ENCODE measurements at places on chromosomes 4 and X. TPM values are rescaled to one million over a fixed set of nuclear protein-coding genes. Genes with fewer than 3 reads are reported as not detected.

Gene GPR82
- total RNA-seq: not detected

Gene VCX3A
- total RNA-seq: 0.26 TPM

- no peak for DNase-seq
These were observed 327.1 kb upstream of the GIMD1 start for GRCh38 chr4:106695501-106696262.

DNA sequence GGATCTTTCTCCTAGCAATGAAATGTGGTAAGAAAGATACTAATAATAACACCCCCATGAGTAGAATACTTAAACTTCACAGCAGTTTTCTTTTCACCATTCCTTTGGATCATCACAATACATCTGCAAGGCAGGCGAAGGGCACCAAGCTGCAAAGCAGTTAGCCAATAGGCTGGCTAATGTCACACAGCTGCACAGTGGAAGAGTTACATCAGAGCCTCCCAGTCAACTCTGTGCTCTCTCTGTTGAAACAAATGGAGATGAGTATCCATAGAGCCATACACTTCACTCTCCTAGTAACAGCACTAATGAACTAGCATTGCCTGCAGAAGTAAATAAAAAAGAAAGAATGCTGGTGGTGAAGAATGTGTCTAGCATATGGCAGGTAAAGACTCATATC is 139.0 kb downstream of the ATG4A start:
- no peak for DNase-seq

DNA sequence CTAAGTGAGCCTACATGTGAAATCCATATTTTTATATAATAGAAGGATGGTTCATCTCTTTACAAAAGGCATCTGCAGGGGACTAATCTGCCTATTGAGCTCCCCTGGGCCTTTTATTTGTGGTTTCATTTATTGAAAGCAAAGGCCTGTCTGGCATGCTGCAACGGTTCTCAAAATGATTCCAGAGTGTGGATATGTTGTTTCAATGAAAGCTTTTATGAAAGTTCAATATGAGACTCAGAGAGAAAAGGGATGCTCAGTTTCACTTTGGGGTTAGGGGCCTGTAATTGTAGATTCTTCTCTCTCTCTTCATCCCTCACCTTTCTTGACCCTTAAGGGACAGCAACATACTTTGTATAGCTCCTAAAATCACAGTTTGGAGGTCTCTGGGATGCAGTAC is 204.2 kb upstream of the CASK start:
- DNase-seq: no peak

DNA sequence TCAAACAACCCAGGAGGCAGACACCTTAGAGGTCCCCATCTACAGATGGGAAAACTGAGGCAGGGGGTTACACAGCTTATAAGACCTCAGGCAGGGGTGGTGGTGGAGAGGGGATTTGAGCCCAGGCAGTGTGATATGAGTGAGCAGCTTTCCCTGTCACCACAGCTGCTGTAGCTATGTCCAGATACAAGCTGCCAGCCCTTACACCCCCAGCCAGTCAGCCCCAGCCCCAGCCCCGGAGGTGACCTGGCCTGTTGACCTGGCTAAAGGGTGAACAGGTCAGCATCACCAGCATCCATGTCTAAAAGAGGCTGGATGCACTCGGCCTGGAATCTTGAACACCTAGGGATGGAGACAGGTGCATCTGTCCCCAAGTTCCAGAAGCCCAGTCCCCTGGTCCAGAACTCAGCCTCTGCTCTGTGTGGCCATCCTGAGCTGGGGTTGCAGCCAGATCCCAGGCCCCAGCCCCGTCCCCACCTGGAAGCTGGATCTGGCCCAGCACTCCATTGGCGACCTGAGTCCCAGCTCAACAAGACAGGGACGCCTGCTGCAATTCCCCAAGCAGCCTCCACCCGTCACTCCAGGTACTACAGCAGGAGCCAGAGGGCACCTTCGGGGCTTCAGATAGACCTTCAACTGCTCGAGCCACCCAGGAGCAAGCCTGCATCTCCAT is 89.5 kb downstream of the JAKMIP1 start:
- no peak for DNase-seq

DNA sequence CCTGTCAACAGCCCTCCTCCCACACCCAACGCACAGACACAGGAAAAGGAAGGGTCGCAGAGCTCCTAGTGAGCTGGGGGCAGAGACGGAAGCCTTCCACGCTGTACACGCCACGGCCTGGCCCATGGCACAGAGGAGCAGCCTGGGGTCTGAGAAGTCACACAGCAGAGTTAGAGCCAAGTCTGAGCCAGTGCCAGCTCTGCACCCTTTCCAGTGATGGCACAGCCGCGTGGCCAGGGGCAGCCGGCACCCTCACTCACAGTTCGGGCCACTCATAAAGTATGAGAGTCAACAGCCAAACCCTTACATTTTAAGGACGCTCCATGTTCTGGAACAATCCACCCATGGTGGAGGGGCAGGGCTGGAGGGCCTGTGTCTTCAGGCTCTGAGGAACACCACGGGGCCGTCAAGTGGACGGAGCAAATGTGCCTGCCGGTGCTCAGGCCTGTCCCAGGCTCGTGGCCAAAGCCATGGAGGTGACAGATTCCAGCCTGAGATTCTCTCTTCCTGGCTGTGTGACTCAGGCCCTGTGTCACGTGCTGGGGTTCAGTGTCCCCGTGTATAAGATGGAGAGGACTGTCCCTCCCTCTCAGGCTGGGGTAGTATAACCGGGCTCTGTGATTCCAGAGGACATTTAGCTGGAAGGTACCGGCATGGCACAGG is 91.2 kb downstream of the ABLIM2 start:
- DNase-seq: no peak

GRCh38 chrX:154458116-154458953 is at the start of gene PLXNA3:
PLXNA3 (plus strand) TSS chrX:154458281; CDS start chrX:154460184, 1,903 bp downstream.
- DNase-seq: peak; percentile 94

DNA sequence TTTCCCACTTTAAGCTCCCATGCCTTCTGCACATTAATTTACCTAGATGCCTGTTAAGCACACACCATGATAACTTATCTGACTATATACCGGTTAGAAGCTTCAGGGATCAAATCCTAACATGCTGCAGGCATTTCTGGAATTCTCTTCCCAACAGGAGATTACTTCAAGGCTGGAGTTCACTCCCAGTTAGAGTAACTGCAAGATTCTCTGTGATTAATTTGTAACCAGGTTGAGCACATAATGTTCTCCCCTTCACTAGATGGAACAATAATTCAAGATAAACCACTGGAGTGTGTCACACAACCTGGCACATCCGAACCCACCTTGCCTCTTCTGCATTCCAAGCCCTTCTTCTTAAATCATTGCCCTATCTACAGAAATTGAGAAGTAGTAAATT is 11.8 kb upstream of the UGT2A3 start:
- DNase-seq: no peak

DNA sequence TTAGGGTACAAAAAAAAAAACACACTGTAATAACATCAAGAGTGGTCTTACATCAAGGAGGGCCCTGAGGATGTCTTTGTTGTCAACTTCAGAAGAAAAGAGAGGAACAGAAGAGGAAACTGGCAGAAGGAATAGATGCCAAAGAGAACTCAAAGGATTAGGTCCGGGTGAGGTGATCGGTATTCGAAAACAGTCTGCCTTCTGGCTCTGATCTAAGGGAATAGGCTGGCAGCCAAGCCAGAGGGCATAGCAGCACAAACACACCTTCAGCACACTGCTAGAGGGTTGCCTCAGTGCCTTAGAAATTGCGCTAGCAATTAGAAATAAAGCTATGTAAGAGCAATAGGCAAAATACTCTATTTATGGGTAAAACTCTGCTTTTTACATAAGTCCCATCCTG is 91.4 kb upstream of the TTC29 start:
- no peak for DNase-seq

- peak; percentile 28 for DNase-seq
These were observed 18.0 kb upstream of the CYP2U1 start for GRCh38 chr4:107913283-107913899.

GRCh38 chr4:185764876-185765275 is 47.1 kb downstream of the SORBS2 start:
- DNase-seq: no peak

Gene TMEM33
- total RNA-seq: 61.7 TPM

- DNase-seq: no peak
These were observed 57.5 kb downstream of the SRPX start for GRCh38 chrX:38163193-38163592.

- no peak for DNase-seq
These were observed 33.4 kb downstream of the SEPTIN11 start for GRCh38 chr4:76982638-76983584.

- no peak for DNase-seq
These were observed 30.1 kb downstream of the PDHA2 start for GRCh38 chr4:95869961-95870500.

DNA sequence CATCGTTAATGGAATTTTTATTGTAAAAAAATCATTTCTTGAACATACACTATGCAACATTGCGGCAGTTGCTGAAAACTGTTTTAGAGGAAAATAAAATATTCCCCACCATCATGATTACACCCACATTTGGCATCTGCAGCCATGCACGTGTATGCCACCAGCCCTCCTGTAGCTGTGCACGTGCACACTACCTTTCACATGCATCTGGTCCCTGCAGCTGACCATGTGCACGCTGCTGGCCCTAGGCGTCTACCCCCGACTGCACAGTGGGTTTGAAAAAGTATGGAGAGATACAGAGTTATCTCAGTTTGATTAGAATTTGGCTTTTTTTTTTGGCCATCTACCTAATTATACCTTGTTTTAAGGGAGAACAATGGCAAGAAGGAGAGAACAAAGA is 569.8 kb upstream of the IGFBP7 start:
- no peak for DNase-seq

GRCh38 chr4:66633477-66633876 is 911.8 kb downstream of the CENPC start:
- DNase-seq: no peak

DNA sequence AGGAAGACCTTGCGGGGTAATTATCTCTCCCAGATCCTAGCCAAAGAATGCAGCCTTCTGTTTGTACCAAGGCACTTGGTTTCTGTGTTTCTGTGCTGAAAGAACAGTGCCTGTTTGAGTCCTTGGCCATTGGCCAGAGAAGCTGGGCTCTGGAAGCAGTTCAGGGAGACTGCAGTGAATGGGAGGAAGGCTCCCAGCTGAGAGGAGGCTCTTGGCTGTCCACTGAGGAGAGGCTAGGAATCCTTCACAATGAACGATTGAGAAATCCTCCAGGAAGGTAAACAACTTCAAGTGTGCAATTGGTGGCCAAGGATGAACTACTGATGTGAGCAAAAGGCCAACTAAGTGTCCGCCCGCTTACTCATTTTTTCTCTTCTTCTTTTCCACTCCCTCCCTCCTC is 61.3 kb downstream of the HS3ST1 start:
- peak; percentile 47 for DNase-seq

DNA sequence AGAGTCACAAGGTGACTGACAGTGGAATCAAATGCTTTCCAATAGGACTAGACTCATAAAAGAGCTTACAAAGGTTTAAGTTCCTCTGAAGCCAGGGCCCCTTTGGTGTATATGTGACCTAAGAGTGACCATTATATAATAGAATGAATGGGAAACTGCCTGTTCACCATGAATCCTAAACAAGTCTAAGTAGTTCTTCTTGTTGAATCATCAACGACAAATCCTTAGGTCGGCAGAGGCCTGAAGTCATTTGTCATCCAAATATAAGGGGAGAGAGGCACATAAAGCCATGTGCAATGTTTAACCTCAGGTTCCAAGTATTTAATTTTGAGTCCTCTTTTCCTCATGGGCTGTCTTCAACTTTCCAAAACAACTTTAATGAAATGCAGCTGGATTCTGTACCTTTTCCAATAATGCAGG is 122.4 kb downstream of the RASL11B start:
- no peak for DNase-seq

Gene SATL1
- 0.11 TPM for total RNA-seq

DNA sequence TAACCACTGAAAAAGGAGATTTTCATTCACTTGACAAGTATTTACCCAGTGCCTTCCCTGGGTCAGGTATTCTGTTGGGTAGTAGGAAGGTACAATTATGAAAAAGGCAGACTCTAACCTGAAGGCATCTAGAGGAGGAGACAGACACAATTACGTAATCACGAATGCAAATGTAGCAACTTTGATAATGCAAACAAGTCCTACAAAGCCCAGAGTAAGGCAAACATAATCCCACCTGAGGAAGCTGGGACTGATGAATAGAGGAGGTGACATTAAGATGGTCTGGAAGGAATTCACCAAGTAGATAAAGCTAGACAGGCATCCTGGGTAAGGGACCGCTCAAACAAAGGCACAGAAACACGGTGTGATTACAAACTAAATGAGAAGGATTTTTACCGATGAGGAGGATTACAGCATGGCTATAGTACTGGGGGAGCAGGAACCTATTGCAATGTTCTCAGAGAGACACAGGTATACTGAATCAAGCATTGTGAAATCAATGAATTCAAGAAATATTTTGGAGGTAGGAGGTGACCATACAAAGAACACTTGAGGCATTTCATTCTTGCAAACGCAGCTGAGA is 37.1 kb downstream of the TMEM150C start:
- DNase-seq: peak; percentile 50

GRCh38 chrX:68823413-68824151 is 5.2 kb upstream of the EFNB1 start:
- no peak for DNase-seq

Gene SAGE1
- 0.03 TPM for total RNA-seq

GRCh38 chrX:45850775-45851433 is 650.2 kb upstream of the DIPK2B start:
- peak; percentile 44 for DNase-seq

DNA sequence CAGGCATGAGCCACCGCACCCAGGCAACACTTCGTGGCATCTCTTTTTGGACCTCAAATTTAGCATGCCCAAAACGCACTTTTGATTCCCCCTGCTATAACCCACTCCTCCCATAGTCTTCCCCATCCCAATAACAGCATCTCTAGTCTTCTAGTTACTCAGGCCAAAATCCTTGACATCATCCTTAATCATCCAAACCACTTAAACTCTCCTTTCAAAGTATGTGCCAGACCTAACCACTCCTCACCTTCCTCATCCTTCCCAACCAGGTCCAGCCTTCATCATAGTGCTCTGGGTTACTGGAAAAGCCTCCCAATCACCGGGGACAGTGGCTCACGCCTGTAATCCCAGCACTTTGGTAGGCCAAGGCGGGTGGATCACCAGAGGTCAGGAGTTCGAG is 41.9 kb downstream of the AFAP1 start:
- DNase-seq: no peak

Gene EDA2R
- 0.80 TPM for total RNA-seq

DNA sequence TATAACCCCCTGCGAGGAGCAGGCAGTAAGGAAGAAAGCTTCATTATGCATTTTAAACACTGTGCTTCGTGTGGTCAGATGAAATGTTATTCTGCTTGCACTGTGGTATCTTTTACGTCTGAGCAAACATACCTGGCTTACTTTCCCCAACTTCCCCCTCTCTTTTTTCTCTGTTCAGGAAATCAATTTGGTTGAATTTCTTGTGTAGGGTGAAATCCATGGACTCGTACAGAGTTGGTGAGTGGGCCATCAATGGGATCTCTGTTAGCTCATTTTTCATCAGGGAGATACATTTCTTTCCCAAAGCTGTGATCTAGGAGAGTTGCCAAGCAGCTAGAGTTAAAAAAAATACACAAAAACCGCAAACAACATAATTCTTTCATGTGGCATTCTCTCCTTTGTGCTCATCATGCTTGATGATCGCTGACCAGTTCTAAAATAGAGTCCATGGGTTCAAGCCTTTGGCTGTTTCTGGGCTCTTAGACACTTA is 98.5 kb downstream of the FRAS1 start:
- no peak for DNase-seq

Gene MGARP
- total RNA-seq: 0.21 TPM

Gene PI4K2B
- 18.3 TPM for total RNA-seq

- no peak for DNase-seq
These were observed 32.5 kb upstream of the TLR2 start for GRCh38 chr4:153651587-153651986.

Data from H7 (cell line).